Colonic mucosa (tissue), 4 donors: ENCODE measurements at places on chromosomes 3 and 15.

DNA sequence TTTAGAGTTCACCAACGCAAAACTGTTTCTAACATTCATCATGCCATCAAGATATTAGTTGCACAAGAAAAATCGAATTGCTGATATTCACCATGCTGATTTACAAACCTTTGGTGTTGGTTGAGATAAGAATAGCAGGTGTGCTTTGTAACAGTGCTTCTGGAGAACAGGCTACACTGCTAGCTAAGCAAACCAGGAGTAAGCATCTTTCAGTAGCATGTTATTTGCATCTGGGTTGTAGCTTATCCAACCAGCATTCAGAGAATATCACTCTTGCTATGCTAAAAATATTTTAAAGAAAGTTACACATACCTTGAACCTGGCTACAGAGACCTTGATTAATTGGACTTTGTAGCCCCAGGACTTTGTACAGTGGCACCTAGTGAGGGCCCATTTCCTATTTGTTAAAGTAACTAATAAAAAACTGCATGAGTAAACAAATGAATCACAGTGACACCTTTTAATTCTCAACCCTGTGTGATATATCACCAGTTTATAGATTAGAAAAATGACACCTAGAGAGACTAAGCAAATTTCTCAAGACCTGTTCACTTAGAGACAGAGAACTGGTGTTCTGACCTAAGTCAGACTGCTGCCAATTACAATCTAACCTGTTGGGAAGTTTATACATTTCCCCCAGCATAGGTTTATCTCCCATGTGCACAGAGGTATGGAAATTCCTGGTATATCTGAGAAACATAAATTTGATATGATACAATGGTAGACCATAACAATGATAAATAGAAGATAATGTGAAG lies 435.5 kb upstream of the TGFBR2 start:
- DNase-seq: no peak

GRCh38 chr15:49279521-49280456 lies 109.7 kb downstream of the GALK2 start:
- DNase-seq: no peak

DNA sequence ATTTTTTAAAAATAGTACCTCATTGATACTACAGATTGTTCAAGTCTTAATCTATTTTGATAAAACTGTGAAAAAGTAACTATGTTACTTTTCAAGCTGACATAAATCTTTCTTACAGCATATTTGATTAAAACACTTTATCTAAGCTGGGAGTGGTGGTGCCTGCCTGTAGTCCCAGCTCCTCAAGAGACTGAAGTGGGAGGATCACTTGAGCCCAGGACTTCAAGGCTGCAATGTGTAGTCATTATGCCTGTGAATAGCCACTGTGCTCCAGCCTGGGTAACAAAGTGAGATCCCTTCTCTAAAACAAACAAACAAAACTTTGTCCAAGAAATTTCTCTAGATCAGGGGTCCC lies 59.6 kb upstream of the NEDD4 start:
- no peak for DNase-seq

DNA sequence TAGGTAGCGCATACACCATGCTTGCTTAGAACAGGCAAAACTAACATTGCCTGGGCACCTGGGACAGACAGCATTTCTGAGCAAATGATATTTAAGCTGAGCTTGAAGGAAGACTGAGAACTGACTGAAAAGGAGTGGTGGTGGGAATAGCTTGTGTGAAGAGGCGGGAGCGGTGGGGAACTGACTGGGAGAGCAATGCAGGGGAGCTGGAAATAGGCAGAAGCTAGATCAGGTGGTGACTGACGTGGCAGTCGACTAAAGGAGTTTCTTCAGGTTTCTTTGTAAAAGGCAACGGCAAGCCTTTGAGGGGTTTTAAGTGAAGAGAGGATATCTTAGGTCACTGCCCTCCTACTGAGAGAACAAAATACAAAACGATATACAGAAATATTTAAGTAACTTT lies 61.8 kb downstream of the NEO1 start:
- DNase-seq: no peak

DNA sequence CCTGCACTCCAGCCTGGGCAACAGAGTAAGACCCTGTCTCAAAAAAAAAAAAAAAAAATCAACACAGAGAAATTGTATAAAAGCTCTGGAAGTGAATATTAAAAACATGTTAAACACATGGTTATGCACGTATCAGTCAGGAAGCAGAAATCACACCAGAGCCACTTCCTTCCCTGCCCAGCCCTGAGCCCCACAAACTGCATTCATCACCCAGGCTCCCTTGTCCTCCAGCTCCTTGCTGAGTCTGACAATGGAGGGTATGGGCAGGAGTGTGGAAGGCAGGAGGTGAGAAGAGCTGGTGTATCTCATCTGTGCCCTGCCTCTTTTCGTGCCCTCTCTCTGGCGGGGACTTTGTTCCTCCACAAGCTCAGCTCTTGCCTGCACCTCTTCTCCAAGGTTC lies 12.1 kb upstream of the LOXL1 start:
- no peak for DNase-seq

GRCh38 chr15:83928878-83929418 lies 275.0 kb downstream of the ADAMTSL3 start:
- DNase-seq: no peak

- peak; percentile 34 for DNase-seq
Observed at GRCh38 chr3:66344848-66345578, 124.2 kb downstream of the SLC25A26 start.

- no peak for DNase-seq
Observed at GRCh38 chr3:177680472-177680821, 483.2 kb upstream of the TBL1XR1 start.

- DNase-seq: no peak
Observed at GRCh38 chr3:71857956-71858355, 73.0 kb upstream of the PROK2 start.

GRCh38 chr15:52016316-52016715 lies 2.7 kb upstream of the MAPK6 start:
- no peak for DNase-seq

DNA sequence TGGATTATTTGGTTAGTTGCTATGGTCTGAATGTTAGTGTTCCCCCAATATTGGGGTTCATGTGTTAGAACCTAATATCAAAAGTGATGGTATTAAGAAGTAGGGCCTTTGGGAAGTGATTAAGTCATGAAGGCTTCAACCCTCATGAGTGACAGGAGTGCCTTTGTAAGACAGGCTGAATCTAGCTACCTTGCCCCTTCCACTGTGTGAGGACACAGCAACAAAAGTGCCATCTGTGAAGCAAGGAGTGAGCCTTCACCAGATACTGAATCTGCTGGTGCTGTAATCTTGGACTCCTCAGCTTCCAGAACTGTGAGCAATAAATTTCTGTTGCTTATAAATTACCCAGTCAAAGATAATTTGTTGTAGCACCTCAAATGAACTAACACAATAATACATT lies 22.6 kb upstream of the SATB1 start:
- no peak for DNase-seq
